HS-5 (cell line): ENCODE measurements at places on chromosomes 1 and 21.

- DNase-seq, result peak; percentile 79
These were observed 44.1 kb downstream of the ALPL start for GRCh38 chr1:21553116-21553926.

GRCh38 chr1:14855268-14855667 is 256.8 kb downstream of the KAZN start:
- DNase-seq, result no peak

DNA sequence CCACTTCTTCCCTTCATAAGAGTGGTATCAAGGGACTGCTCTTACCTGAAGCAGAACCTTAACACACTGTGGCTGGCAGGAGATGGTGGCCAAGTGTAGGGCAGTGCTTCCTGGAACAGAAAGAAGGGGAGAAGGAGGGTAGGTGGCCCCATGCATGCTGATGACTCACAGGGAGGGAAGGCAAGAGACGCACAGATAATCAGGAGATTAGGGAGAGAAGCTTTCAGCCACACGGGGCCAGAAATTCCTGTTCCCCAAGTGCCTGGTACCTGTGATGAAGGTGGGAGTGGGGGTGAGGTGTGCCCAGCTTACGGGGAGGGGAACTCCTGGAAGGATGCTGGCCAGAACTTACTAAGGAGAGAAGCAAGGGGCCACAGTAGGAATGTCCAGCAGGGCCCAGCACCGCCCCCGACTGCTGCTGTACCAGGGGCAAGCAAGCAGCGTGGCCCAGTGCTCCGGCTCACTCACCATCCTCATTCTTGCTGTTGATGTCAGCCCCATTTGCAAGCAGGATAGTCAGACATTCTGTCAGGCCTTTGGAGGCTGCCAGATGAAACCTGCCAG is 7.7 kb downstream of the ANKRD35 start:
- no peak for DNase-seq

- DNase-seq, result no peak
These were observed 29.4 kb upstream of the TRIM17 start for GRCh38 chr1:228445843-228446650.

DNA sequence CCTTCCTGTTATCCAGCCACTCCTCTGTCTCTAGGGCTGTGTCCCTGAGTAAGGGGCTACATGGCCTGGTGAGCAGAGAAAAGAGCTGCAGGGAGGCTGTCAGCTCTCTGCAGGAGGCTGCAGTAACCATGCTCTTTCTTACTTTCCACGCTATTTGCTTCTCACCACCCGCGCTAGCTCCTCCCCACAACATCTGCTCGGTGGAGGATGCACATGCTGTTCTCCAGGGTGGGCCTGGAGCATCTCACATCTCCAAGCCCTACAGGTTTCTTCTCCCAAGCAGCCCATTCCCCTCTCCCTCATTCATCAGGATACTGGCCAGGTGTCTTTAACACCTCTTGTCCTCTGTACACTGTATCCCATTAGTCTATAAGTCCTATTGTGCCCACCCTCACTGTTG is 103.8 kb downstream of the IER5 start:
- no peak for DNase-seq

DNA sequence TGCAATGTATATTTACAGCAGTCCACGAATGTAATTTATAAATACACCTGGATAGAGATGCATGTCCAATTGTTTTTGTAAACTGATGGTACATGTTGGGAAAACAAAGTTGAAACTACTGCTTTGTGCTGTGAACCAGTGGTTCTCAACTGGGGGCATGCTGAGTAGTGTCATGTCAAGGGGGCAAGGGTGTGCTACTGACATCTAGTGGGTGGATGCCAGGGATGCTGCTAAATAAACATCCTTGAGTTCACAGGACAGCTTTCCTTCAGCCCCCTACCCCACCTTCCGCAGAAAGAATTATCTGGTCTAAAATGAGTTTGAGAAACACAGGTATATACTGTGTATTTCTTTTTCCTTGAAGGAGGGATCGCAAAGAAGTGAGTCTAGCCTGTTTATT is 95.9 kb downstream of the RASAL2 start:
- DNase-seq, result no peak

DNA sequence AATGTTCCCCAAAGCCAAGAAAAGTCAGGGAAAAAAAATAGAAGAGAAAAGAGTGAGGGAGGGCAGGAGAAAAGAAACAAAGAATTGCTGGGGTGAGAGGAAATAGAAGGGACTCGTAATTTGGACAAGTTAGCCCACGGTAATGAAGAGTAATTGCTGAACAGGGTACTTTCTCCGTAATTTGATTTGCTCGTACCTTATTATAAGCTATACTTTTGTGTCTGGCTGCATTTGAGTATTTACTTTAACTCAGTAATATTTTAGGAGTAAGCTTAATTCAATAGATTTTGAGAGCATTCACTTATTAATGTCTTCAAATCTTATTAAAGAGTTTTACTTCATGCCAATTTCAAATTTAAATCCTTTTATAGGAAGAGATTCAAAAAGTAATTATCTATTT is 527.5 kb downstream of the COL11A1 start:
- no peak for DNase-seq

DNA sequence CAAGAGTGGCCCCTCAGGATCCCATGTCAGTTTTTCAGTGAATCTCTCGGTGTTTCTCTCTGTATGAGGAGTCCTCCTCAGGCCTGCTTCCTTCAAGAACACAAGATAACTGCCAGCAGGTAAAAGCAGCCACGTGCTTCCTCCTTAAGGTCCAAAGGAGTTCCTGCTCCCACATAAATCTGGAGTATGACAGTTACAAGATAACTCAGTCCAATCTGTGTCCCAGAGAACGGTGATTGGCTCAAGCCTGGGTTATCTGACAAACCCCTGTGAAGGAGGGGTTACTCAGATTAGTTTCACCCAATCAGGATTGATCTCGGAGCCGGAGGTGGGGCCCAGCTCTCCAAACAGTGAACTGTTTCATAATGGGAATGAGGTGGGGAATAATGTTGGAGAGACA is 5.8 kb upstream of the ANKRD13C start:
- no peak for DNase-seq

DNA sequence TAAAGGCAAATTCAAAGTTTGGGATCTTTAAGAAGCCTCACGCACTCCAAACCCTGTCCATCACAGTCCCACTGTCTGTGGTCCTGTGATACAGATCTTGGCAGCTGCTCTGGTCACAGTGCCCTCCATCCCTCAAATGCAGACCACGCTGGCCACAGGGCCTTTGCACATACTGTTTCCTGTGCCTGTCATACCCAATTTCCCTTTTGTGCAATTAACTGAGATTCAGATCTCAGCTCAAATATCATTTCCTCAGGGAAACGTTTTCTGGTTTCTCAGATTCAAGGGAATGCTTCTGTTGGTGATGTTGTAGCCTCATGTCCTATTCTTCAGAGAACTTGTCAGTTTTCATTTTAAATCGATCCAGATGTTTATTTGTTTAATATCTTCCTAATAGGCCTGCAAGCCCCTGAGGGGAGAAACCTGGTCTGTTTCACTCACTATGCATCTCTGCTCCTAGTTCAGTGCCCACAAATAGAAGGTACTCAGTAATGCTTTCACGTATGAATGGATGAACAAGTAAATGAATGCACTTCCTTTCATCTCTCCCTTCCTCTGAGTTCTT is 24.2 kb upstream of the GRIK3 start:
- no peak for DNase-seq

DNA sequence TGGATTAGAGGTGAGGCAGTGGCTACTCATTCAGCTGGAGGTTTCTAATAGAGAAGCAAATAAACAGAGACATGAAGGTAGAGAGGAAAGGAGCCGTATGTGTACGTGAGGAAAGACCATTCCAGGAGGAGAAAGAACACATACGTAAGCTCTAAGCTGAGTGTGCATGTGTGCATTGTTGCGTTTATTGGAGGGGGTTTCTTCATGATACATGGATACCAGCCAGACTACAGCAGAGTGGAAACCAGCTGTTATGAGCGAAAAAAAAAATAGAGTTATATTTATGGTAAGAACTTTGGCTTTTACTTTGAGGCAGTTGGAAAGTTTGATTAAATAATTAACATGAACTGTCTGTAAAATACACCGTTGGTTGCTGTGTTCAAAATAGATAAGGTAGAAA is 173.4 kb upstream of the RGS18 start:
- no peak for DNase-seq

GRCh38 chr21:34343838-34344381 is 19.9 kb upstream of the KCNE2 start:
- DNase-seq, result no peak

DNA sequence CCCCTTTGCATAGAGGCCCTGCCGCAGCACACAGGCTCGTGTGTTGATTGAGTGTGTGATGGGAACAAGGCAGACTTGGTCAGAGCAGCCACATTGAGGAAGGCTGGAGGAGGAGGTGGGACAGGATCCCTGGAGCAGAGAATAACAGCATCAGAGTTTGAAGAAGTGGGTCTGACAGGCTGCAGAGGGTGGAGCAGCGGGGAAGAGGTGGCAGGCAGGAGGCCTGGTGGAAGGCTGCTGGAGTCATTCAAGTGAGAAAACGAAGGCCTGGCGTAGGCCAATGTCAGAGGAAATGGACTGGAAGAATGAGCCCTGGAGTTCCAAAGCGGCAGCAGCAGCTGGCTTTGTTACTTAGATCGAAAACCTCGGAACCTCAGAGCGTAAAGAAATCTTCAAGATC is 115.0 kb upstream of the GRIK3 start:
- DNase-seq, result no peak

GRCh38 chr1:200184196-200184595 is 156.7 kb downstream of the NR5A2 start:
- DNase-seq, result no peak

- no peak for DNase-seq
These were observed 62.4 kb upstream of the LRP8 start for GRCh38 chr1:53390261-53390660.

DNA sequence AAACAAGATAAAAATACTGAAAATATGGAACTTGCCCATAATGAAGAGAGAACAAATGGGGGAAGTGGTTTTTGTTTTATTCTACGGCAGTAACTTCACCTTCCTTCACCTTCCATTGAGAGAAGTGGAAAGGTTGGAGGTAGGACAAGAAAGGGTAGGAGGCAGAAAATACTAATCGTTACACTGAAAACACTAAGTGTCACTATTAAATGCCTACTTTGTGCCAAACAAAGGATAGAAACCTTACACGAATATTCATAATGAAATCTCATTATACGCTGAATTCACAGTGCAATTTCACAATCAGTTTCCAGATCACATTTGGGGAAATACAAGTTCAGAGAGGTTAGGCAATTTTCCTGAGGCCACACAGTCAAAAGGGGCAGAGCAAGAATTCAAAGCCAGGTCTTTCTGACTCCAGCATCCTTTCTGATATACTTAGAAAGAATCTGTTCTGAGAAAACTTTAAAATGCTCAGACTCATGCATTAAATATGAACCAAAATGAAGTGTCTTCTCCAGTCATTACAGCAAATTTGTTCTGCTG is 3.0 kb downstream of the TIAM1 start:
- no peak for DNase-seq

- DNase-seq, result no peak
These were observed 95.2 kb upstream of the ADAR start for GRCh38 chr1:154703170-154703569.

GRCh38 chr1:33275706-33276572 is 19.6 kb downstream of the ZNF362 start:
- no peak for DNase-seq

DNA sequence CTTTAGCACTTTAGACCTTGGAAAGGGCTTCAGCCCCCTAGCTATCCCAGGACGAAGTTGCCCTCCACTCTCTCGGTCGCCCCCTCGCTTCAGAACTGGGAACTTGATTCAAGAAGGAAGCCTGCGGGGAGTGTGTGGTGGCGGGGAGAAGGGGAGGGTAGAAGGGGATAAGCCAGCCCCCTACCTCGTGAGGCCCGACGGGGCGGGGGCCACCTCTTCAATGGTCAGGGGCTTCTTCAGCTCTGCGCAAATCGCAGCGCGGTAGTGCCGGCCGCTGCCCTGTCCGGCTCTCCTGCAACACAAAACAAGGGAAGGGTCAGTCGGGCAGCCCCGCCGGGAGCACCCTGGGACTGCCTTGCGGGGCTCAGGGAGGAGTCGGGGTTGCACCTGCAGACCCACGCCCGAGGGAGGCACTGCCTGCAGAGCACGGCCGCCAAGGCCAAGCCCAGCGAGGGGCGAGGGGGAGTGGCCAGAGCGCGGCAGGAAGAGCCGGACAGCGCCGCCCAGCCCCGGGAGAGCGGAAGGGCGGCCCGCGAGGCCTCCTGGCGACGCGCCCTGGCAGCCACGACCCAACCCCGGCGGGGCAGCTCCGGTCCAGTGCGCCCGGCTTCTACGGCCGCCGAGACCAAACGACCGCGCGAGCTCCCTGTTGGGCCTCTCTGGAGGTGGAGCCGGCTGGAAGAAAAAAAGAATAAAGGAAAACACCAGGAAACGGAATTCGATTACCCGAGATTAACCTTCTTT is 56.2 kb upstream of the RASAL2 start:
- no peak for DNase-seq

DNA sequence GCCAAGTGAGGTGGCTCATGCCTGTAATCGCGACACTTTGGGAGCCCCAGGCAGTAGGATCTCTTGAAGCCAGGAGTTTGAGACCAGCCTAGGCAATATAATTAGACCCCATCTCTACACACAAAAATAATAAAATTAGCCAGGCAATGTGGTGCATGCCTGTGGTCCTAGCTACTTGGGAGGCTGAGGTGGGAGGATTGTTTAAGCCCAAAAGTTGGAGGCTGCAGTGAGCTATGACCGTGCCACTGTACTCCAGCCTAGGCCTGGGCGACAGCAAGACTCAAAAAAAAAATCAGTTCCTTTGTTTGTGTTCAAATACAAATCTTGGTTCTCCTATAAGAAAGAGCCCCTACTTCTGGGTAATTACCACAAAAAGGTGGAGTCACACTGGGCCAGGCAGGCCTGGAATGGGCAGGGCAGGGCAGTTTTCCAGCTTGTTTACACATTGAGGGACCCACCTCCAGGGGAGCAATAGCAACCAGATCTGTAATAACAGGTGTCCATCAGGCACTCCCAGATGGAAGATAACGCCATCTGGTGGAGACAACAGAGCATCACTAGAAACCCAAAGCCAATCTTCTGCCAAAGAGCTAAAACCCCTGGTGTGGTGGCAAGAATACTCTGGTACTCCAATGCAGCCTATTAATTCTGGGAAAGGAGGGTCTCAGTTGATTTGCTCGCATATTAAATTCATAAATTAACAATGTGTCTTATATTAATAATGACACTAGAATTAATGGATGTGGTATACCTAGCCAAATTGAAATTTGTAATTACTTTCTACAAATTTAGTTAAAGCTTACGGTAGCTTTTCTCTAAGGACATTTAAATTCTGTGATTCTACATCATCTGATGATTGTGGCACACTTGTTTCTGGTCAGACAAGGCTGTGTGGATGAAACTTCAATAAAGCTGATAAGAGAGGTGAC is 13.2 kb downstream of the PPP1R15B start:
- DNase-seq, result no peak
